ENCODE measurements at places on chromosomes 16 and 17.
A peak's percentile ranks its signal among the peaks of the same experiment; 100 is the strongest.

- no peak for DNase-seq
Observed at GRCh38 chr16:24896439-24896838, 50.7 kb downstream of the SLC5A11 start.

- no peak for DNase-seq
Observed at GRCh38 chr16:87416826-87417527, 24.8 kb downstream of the MAP1LC3B start.

DNA sequence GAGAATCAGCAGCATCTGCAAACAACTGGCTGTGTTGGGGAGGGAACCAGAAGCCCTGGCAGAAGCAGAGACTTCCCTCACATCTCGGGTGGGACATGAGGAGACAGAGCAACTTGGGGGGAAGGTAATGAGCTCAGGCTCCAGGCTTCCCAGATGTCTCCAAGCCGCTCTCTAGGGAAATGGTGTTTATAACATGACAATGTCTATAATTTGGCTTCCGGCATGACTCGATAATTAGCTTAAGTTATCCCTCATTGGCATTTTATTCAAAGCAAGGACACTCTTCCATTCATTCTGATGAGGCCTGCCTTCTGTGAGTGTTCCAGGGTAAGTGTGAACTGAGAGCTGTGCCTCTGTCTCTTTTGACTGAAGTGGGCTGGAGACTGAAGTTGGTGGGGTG, 14.7 kb upstream of the MLLT6 start:
- DNase-seq = no peak

DNA sequence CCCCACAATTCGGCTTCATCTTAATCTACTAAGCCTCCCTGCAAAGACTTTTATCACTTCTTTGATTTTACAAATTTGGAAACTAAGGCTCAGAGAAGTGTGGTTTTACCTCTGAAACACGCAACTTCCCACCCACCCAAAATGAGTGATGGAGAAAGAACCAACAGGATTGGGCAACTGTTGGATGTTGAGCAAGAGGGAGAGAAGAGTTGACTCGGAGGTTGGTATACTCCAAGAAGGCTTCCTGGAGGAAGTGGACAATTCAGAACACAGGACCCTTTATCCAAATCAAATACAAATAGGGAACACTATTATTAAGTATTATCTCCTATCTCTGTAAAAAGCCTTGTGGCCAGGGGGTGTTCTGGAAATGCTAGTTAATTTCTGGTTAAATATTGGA, 323.0 kb downstream of the C16orf95 start:
- no peak for DNase-seq

DNA sequence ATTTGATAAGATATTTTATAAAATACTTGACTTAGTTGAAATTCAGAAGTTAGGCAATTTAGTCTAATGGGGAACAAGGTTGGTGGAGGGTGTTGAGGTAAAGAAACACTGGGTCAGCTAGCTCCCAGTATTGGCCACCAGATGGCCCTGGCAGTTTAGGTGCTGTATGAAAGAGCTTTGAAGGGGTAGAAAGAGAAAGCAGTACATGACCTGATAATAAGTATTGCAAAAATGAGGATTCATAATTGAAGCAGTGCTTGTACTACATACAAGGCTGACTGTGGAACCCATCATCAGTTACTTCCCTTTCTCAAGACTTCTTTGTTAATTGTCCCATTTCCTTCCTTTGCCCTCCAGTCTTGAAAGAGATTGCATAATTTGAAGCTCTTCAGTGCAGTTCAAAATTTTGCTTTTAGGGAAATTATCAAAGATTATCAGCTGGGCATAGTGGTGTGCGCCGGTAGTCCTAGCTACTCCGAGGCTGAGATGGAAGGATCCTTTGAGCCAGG, 29.4 kb downstream of the TANC2 start:
- no peak for DNase-seq

DNA sequence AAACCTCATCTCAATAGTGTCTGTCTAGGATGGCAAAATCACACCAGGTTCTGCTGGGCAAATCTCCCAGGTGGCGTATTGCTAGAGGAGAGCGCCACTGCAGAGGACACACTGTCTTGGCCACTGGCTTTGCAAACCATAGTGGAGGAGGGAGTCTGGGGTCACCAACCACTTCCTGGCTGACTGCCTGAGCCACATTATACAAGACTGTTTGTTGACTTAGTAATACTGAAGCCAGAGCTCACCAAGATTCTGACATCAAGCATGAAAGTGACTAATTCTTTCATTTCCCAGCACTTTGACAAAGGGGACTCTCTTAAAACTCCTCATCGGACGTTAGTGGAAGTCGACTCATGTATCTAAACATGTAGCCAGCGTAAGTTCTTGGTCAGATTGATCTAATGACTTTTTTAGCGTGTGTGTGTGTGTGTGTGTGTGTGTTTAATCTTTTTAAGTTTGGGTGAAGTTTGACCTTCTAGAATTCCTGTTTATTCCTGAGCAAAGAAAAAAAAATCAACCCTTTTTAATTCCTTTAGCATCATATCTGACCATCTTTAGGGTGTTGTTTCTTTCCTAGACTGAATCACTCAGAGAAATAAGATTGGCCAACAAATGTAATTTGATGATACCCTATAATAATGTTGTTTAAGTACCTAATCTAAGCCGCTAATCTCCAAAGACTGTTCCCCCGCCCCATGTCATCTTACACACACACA, 13.7 kb downstream of the PITPNC1 start:
- peak; percentile 26 for DNase-seq

GRCh38 chr16:89828199-89828869, at the start of gene SPIRE2:
SPIRE2 (plus strand) TSS chr16:89828475; CDS start chr16:89828551, 76 bp downstream.
- peak; percentile 27 for DNase-seq

DNA sequence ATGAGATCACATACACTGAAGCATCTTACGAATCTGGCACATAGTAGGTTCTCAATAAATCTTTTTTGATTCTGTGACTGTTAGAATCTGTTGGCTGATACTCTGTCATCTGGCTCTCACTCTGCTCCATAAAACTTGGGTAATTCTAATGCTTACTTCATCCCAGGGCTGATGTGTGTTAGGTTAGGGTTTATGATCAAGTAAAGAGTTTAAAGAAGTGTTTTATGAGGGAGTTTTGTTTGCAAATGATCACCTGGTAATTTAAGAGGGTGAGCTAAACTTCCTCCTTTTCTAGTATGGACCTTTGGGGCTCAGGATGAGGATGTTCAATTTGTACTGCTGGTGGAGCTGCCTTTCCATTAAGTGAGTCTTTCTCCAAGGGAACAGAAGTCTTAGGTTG, 364.1 kb downstream of the WWOX start:
- DNase-seq = no peak

DNA sequence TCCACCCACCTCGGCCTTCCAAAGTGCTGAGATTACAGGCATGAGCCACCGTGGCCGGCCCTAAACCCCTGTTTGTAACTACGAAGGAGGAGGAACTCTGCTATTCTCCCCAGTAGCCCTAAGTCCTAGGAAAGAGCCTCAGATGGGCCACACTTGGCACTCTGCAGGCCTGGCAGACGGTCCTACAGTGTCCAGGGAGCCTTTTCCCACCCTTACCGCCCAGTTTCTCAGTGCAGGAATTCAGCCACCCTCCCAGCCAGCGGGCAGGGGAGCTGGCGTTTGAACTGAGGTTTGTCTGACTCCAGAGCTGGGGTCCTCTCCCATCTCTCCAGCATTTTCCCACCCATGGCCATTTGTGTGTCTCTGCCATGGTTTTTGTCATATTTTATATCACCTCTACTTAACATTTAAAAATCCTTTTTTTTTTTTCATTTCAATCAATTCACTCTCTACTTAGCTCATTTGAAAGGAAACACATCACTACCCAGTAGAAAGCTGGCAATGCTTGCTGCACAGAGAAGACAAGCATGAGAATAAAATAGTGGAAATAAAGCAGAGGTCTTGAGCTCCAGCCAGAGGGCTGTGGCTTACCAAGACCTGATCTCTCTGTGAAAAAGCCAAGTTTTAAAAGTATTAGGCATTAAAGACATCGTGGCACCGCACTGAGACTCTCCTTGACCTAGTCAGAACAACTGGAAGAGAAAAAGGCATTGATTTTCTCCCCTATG, 34.9 kb downstream of the BCO1 start:
- DNase-seq = no peak

DNA sequence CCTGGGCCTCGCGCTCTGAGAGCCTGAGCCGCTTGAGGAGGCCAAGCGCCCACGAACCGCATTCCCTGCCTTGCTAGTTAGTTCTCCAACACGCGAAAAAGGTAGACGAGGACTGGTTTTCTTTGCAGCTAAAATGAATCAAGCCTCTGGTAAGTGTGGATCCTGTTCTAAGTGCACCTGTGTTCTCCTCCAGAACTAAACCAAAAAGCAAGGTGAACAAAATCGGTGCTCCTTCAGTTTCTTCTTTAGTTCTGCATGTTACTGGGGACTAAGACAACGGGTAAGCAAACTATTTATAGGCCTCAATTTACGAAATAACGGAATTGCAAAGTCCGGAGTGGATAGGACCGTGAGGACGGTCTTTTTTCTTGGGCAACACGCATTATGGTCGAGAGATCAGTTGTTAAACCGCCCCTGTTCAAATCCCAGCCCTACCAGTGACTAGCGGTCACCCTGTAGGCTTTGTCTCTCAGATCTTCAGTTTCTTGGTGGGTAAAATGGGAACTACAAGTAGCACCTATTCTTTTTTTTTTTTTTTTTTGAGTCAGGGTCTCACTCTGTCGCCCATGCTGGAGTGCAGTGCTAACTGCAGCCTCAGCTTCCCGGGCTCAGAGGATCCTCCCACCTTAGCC, 993 bp upstream of the ANKRD11 start:
- DNase-seq = no peak

DNA sequence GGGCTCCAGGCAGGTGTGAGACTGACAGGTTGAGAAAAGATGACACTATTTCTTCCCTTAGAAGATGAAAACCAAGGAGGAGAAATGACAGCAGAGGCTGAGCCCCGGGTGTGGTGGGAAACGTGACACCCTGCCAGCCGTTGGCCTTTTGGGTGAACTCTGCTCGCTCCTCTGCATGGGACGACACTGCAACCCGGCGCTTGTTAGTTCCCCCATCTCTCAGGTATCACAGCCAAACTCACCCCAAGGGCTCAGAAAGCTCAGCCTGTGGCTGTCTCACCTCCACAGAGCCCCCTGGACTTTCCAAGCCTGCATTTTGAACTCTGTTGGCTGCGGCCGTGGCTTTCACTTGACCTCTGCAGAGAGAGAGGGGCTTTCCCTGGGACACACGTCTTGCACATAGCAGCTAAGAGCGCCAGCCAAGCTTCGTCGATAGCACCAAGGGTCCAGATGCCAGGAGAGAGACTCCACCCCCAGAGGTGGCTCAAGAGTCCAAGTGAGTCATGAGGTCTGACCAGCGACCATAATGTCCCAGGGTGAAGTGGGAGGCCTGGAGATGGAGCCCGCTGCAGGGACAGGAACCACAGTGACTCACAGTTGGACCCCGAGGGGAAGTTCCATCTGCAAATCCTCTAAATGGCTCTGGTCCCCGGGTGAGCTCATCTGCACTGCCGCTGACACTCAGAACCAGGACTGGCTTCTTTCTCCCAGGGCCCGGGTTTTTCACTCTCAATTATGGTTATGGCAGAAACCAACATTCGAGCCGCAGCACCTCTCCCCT, 301.9 kb downstream of the SOX9 start:
- DNase-seq = no peak

GRCh38 chr16:79597277-79598062, 3.1 kb downstream of the MAF start:
- no peak for DNase-seq

GRCh38 chr16:76490036-76490639, 212.9 kb downstream of the CNTNAP4 start:
- no peak for DNase-seq

- DNase-seq = no peak
Observed at GRCh38 chr17:65243838-65244625, 106.9 kb downstream of the RGS9 start.

DNA sequence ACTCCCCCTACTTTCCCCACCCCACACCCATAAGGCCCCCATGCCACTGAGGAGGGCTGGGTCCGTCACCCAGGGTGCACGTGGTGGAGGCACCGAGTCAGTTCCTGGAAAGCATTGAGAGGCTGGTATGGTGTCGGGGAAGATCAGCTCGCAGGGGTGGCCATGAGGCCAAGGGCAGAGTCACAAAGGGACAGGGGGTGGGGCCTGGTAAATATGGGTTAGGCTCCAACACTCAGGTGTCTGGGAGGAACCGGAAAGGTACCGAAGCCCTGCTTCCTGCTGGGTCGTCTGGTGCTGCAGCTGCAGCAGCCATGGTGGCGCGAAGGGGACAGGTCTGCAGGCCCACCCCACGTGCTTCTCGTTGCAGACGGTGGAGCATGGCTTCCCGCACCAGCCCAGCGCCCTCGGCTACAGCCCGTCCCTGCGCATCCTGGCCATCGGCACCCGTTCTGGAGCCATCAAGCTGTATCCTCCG, 30.2 kb downstream of the LLGL2 start:
- no peak for DNase-seq

GRCh38 chr16:22098405-22099255, 6.3 kb downstream of the VWA3A start:
- DNase-seq = no peak

DNA sequence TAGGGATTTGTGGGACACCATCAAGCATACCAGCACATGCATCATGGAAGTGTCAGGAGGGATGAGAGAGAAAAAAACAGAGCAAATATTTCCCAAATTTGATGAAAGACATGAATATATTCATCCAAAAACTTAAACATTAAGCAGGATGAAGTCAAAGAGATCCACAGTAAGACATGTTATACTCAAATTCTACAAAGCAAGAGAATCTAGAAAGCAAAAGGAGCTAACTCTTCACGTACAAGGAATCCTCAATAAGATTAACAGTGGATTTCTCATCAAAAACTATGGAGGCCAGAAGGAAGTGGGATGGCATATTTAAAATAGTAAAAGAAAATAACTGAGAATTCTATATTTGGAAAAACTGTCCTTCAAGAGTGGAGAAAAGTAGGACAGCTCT, 374.8 kb downstream of the ZFHX3 start:
- DNase-seq = no peak

- DNase-seq = no peak
Observed at GRCh38 chr17:74085434-74085833, 118.0 kb upstream of the RPL38 start.

DNA sequence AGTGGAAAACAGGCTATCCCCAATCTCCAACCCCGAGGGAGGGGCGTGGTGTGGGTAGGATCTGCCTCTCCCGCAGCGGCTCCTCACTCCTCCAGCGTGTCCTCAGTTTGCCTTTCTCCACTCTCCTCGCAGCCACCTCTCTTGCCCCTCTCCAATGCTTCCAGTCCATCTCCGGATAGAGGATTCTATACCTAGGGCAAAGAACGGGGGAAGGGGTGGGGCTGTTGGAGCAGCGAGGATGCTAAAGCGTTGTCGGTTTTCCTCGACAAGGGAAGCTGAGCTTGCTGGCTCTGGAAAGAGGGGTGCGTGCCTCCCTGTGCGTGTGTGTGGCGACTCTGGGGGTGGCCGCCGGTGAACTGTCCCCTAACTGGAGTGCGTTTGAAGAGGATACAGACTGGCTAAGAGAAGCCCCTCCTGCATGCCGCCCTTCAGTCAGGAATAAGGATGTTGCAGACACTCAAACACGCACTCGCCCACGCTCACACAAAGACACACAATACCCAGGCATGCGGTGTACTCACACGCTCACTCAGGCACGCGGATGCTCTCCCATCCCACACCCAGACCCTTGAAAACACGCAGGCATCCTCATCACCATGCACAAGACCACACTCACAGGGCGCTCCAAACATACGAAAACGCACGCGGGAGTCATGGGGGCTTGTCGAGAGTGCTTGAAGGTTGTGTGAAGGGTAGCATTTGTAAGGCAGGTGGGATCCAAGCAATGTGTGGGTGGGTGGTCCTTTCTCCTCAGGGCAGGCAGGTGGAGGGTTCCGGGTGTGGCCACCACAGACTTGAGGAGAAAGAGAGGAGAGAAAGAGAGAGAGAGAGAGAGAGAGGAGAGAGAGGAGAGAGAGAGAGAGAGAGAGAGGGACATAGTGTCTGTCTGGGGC, 655 bp upstream of the GPR139 start:
- no peak for DNase-seq

Data from stimulated activated CD8-positive, alpha-beta memory T cell treated with anti-CD3 and anti-CD28 coated beads, Interleukin-7, amount 100 ng/mL, for 1 hour (primary cell).